ENCODE measurements at places on chromosomes 5 and 9.

GRCh38 chr9:36862206-36863145 lies 171.6 kb downstream of the PAX5 start:
- no peak for DNase-seq

DNA sequence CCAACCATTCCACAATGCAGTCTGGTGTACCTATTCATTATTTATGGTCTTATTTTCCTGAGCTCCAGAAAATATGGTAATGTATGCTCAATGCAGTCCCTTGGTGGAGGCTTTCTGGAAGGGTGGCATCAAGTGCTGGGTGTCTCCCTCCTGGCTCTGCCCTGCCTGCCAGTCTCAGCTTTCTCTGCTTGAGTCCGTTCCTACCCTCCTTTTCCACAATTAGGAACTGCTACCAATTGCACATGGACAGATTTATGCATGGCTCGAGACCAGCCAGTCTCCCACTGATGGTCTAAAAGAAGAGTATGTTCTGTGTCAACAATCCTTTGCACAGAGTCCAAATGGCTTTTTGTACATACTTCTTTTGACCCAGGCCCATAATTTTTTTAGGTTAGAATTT lies 189.8 kb downstream of the TLE1 start:
- DNase-seq, result no peak

DNA sequence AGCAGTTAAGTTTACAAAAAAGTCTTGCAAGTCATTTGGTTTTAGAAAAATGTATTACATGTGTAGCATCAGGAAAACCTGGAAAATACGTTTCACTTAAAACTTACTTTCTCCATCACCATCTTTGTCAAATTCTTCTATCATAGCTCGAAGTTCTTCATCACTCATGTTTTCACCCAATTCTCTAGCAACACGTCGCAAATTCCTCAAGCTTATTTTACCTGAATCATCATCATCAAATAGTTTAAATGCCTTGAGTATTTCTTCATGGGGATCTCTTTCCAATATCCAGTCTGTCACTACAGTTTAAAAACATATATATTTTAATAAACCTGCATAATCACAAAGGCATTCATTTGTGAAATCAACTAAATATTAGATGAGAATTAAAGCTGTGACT lies 10.3 kb downstream of the CETN3 start:
- DNase-seq, result no peak

- no peak for DNase-seq
Measured at GRCh38 chr5:138985256-138985655, 110.1 kb upstream of the LRRTM2 start.

GRCh38 chr9:131703697-131704096 lies 36.2 kb downstream of the RAPGEF1 start:
- DNase-seq, result no peak

GRCh38 chr5:93274291-93274690 lies 306.7 kb downstream of the NR2F1-AS1 start:
- no peak for DNase-seq

- DNase-seq, result no peak
Measured at GRCh38 chr5:132497488-132497997, 7.0 kb upstream of the IRF1 start.

DNA sequence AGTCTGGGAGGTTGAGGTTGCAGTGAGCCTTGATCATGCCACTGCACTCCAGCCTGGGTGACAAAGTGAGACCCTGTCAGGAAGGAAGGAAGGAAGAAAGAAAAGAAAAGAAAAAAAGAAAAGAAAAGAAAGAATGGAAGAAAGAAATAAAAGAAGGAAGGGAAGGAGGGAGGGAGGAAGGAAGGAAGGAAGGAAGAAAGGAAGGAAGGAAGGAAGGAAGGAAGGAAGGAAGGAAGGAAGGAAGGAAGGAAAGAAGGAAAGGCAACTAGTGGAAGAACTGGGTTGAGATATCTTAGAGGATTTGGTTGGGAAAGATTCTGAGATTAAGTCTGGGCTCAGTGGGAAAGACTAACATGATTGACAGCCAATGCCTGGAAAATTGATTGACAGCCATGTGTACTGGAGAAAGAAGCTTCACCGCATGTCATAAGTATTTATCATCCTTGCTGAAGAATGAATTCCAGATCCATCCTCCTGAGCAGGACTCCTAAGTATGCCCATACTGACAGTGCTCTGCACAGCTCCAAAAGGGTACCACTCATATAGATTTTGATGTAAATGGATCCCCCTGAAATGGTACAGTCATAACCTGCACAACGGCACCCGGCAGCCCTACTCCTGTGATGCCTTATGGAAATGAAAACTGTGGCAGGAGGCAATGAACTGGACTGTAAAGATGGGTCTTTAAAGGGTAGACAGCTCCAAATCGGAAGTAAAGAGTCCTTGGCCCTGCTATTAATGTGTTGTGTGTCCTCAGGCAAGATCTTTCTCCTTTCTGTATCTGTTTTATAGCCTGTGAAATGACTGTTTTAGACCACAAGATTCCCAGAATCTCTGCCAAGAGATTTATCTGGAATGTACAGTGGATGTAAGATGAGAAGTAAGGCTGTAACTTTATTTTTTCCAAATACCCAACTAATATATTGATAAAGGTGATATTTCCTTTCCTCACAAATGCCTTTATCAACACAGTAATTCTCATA lies 16.9 kb upstream of the ADRA1B start:
- no peak for DNase-seq

DNA sequence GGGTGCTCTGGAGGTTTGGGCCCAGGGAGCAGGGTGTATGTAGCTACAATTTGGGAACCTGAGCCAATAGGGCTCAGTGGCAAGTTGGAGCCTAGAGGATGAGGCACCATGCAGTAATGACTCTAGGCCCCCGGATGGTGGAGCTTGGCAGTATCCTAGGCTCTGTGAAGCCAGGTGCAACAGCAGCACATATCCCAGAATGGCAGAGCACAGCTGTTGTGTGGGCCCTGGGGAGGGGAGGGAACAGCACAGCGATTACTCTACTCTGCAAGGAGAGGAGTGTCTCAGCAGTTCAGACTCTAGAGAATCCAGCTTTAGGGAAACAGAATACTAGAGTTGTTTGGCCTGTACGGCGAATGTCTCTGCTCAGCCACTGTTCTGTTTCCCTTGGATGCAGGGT lies 56.1 kb downstream of the LRRTM2 start:
- no peak for DNase-seq
